ENCODE measurements at places on chromosomes 2 and 18.

- DNase-seq, result no peak
Measured at GRCh38 chr2:156437272-156437930, 1.2 kb downstream of the GPD2 start.

GRCh38 chr2:205760157-205760556 is 77.9 kb downstream of the NRP2 start:
- DNase-seq, result no peak

GRCh38 chr18:34947711-34948125 is 93.5 kb upstream of the MAPRE2 start:
- no peak for DNase-seq

DNA sequence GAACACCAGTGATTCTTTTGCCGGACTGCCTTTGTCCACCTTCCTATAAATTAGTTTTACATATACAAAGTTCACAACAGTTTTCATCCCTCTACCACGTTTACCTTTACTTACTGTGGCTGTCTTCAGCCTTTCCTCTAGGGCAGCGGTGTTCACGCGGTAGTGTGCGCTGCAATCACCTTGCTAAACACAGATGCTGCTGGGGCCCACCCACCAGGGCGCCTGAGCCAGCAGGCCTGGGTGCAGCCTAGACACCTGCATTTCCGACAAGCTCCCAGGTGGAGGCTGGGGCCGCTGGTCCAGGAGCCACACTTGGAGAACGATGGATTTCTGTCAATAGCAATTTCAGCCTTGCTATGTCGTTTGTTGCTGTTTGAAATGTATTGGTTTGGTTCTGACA is 83.1 kb downstream of the NDUFA10 start:
- no peak for DNase-seq

DNA sequence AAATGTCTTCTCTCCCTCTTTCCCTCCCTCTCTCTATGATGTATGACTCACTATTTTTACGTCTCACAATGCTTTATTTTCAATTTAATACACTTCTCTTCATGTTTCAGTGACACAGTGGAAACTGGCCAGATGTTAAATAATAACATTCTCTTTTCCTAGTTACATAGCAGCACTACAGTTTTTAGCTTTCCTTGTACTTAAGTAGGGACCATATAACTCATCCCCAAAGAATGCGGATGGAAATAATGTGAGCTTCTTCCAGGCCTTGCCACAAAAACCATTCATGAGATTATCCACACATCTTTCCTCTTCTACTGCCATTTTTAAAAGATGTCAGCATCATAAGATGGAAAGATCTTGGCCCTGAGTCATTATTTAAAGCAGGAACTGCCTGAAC is 789.4 kb downstream of the LRP1B start:
- no peak for DNase-seq
